ENCODE measurements at places on chromosomes 12 and 14.

- DNase-seq: no peak
Observed at GRCh38 chr12:4530982-4531586, 7.6 kb upstream of the RAD51AP1 start.

- DNase-seq: no peak
Observed at GRCh38 chr12:87198181-87198580, 831.0 kb downstream of the C12orf50 start.

DNA sequence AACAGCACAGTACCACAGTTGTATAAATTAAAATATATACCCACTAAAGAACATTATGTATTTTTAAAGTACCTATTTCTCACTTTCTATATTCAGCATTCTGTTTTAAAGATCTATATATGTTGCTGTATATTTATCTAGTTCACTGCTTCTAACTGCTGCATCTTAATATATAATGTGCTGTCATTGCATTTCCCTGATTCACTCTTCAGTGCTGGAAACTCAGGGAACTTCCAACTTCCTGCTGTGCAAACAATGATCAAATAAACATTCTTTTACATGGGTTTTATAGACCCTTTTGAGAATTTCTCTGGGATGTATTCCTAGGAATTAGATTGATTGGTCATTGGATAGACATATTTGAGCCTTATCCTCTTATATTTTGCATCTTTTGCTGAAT lies 379.1 kb downstream of the APAF1 start:
- DNase-seq: no peak

DNA sequence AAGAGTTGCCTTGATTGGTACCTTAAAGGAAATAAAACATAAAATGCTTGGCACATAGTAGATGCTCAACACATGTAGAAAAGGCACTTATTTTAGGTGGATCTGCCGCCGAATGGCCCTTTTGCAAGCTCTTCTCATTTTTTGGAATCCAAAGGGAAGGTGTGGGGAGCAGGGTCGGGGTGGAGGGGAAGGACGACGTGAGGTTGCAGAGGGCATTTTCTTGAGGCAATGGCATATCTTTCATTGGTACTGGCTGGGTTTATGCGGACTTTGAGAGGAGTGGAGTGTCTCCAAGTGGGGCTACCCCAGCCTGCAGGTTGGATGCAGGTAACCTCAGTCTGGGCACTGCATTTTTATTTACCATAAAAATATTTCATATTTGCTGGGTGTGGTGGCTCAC lies 8.1 kb downstream of the RTL1 start:
- no peak for DNase-seq

DNA sequence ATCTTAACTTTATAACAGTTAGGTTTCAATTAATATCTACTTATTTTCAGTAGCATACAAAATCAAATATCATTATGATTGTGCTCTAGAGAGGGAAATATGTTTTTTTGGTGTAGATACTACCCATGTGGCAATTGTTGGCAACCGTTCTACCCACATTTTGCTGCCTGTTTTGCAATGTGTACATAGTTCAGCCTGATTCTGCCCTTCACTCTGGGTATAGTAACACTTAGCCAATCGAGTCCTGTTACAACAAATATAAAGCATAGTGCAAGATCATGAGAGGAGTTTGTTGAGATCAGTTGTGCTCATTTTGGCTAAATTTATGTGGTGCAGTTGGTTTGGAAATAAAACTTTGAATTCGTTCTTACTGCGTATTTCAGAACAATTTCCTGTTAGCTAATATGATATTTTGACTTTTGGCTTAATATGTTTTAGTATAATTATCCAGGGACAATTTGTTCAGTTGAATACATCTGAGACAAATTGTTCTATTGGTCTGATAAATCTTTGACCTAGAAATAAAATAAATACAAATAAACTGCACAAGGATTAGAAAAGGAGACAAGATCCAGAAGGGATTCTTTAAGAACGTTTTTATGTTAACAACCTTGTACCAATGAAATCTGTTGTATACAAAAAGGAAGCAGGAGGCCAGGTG lies 76.9 kb downstream of the ATF7IP start:
- DNase-seq: no peak

DNA sequence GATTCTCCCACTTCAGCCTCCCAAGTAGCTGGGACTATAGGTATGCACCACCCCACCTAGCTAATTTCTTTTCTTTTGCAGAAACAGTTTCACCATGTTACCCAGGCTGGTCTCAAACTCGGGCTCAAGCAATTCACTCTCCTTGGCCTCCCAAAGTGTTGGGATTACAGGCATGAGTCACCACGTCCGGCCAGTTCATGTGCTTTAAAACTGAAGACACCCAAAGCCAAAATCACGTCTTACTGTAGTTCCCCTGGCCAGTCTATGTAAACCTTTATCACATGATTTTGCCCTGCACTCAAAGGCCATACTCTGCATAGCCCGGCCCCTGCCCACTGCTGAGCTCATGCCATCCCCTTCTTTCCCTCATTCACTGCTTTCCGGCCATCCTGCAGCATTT lies 4.5 kb downstream of the ALKBH2 start:
- no peak for DNase-seq

DNA sequence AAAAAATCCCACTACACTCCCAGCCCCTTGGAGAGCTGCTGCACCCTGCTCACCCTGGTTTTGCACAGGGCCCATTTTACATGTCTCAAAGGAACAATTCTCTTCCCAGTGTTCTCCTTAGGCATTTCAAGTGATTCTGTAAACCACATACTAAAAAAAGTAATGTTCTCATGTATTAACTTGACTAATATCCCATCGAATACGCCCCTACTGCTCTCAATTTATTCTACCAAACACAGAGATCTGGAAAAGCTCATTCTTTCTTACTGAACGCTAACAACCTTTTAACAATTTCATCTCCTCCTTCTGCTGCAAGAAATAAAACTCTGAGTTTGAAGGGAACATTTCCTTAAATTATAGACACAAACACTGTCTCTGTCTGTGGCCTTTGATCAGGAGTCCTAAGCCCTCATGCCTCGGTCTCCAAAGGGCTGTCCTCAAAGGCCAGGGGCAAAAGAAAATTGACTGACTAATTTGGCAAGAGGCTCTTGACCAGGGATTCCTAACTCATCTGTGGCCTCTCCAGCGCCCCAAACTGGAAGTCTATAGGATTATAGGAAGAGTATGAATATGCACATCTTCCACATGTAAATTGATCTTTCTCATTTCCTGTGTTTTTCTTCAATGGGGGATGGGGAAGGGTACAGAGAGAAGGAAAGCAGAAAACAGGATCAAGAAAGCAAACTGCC lies 17.1 kb upstream of the TSPAN11 start:
- DNase-seq: no peak

DNA sequence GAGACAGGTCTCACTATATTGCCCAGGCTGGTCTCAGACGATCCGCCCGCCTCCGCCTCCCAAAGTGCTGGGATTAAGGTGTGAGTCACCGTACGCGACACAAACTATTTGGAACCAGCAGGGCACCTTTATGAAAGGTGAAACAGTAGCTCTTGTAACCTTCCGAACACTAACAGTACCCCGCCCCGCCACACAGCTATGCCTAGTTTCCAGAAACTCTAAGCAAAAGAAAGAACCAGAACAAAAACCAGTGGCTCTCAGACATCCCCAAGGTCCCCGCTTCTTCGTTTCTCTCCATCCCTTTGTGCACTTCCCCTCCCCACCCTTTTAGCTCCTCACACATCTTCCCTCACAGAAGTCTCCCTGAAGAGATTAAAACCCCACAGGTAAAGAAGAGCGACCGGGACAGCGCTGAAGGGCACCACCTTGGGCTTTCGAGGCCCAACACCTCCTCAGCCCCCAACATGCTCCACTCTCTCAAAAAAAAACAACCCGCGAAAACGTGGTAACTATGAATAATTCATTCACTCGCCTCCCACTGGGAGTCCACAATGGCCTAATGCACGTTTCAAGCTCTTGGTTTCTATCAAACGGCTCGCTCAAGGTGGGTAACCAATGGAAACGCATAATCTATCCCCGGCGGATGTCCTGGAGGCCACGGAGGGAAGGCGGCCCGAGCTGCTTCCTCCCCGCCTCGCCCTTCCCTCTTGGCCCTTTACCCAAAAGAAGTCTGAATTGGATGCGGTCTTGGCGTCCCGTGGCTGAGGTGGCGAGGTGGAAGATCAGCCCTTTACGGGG lies 877 bp downstream of the BAG5 start:
- DNase-seq: no peak

DNA sequence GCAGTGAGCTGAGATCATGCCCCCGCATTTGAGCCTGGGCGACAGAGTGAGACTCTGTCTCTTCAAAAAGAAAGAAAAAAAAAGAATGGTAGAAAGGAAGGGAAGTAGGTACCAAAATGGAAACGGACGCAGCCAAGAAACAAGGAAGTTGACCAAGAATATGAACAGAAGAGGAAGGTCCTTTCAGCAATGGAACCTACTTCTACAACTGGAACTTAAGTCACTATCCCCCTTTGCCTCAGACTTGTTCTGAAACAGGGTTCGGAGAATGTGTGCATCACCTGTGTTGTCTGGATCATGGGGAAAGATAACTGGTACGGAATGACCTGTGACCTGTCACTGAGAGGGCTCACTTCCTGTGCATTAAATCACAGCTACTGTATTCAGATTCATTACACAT lies 43.9 kb upstream of the RNASE1 start:
- no peak for DNase-seq

DNA sequence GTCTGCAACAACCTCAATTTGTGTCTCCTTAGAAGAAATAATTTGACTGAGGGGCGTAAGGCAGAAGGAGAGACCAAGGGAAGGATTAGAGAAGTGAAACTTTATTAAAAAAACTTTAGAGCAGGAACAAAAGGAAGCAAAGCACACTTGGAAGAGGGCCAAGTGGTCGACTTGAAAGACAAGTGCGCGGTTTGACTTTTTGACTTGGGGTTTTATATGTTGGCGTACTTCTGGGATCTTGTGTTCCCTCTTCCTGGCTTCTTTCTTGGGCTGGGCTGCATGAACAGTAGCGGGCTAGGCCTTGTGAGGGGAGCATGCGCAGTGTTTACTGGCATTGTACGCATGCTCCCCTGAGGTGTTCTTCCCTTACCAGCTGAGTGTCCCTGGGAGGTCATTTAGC lies 369.3 kb upstream of the DCN start:
- DNase-seq: no peak

- DNase-seq: no peak
Observed at GRCh38 chr12:122473543-122474323, 27.0 kb downstream of the ZCCHC8 start.

DNA sequence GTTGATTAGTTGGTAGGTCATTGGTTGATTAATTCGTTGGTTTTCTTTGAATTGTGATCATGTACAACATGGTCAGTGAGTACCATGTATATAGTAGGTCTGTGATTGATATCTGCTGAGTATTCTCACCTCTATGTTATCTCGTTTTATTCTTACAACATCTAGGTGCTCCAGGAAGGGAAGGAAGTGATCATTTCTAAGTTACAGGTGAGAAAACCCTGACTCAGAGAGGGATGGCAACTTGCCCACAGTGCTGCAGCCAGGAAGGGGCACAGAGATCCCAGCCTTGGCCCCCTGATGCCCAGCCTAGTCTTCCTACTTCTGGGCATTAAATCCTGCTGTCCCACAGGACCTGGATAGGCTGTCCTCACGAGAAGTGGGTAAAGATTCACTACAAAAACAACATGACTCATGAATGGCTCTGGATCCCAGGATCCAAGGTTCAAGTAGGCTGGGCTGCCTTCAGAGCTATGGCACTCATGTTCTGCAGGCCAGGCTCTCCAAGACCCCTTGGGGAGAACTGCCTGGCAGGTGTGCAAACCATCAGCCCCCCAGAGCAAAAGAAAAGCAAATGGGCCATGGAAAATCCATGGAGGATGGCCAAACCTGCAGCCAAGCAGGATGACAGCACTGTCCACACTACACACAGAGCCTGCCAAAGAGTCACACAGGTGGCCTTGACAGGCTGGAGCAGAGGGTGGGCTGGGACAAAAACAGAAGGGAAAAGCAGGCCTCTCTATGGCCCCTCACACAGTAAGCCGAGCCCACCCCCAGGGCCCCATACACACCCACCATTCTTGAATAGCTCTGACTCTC lies 146.2 kb downstream of the BCL11B start:
- DNase-seq: no peak

GRCh38 chr12:48972952-48973483 lies 1.5 kb upstream of the WNT10B start:
- no peak for DNase-seq
